ENCODE measurements at places on chromosomes 12 and 14.

DNA sequence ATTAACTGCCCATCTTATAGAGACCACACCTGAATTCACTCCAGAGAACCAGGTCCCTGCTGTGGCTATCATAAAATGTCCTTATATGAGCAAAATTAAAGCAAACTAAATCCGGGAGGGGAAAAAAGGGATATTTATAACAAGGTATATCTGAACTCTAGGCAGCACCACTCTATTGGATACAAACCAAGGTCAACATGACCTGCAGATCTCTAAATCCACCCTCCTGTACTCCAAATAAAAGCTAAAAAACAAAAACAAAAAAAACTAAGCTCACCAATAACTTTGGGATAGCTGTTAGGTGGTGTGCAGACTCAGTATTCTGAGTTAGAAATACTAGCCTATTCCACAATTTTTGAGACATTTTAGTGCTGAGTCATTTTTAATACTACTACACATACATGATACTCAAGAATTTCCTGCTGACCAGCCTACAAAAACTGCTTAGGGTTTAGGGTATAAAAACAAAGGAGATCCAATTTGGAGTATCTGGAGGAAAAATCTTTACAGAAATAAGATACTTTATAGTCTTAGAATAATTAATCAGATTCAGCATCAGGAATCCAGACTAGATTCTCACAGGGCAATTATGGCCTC, 46.6 kb upstream of the LTBP2 start:
- DNase-seq = no peak

DNA sequence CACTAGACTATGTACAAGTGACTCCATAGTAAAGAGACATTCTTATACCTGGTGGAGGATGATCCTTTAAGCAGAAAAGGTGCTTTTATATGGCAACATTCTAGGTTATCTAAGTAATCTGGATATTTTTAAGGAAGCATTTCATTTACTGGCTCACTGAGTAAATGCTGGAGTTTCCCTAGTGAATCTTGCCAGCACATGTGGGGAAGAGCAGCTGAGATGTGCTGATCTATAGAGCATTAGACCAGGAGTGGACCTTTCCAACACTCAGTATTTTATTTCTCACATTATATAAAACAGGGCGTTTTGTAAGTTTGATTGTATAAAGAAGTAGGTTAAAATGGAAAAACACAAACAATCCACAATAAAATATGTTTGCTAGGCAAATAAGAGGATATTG, 478.5 kb downstream of the ATP23 start:
- DNase-seq = no peak

DNA sequence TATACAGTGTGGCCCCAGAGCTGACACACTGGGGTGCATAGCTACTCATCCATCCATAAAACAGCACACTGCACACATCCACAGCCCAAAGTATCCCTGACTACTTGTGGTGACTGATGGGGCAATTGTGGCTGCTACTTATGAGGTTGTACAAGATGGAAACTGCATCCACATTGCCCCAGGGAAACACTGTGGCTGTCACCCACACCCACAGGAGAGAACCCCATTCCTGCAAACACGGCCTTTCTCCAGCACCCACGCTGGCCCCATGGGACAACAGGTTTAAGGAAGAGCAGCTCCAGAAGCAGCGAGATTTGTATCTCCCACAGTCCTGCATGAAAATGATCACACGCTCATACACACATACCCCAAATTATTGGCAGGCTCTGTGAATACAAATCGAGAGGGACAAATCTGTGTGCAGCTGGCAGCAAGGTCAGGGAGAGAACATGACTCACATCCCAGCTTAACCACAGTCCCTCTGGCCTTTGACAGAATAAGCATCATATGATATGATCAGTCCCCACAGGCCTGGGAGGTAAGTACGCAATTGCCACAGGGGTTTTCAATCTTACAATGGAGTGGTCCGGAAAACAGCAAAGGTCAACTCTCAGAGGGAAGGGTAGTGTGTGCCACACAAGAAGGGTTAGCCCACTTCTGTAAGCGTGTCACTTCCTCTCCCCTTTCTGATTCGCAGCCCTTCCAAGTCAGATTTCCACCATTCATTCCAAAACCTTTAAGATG, 61.9 kb downstream of the ESR2 start:
- no peak for DNase-seq

GRCh38 chr12:50147281-50147680, 19.9 kb downstream of the CERS5 start:
- no peak for DNase-seq

DNA sequence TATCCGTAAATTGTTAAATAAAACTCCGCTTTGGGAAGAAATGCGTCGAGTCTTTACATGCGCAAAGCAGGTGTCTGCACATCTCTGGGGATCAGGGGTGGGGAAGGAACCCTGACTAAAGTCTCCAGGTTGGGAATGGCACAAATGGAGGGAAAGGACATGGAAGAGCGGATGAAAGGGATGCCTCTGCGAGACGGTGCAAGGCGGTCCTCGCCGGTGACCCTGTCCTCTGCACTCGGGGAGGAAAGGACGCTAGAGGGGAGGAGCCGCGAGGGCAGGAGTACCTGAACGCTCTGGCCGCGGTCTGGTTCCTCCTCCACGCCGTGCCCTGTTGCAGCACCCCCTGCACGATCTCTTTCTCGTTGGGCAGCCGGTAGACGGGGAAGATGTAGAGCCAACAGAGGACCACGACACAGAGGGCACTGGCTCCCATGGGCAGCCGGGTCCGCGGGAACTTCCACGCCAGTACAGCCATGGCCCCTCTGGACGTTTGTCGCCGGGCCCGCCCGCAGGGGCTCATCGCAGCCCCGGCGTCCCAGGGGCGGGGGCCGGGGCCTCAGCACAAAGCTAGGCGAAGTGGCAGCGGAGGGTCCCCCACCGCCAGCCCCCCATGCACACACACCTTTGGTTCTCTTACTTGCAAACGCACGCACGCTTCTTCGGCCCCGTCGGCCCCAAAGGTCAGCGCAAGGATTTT, 646 bp downstream of the ST8SIA1 start:
- DNase-seq = no peak

GRCh38 chr12:85971800-85972199, 97.7 kb downstream of the NTS start:
- DNase-seq = no peak

DNA sequence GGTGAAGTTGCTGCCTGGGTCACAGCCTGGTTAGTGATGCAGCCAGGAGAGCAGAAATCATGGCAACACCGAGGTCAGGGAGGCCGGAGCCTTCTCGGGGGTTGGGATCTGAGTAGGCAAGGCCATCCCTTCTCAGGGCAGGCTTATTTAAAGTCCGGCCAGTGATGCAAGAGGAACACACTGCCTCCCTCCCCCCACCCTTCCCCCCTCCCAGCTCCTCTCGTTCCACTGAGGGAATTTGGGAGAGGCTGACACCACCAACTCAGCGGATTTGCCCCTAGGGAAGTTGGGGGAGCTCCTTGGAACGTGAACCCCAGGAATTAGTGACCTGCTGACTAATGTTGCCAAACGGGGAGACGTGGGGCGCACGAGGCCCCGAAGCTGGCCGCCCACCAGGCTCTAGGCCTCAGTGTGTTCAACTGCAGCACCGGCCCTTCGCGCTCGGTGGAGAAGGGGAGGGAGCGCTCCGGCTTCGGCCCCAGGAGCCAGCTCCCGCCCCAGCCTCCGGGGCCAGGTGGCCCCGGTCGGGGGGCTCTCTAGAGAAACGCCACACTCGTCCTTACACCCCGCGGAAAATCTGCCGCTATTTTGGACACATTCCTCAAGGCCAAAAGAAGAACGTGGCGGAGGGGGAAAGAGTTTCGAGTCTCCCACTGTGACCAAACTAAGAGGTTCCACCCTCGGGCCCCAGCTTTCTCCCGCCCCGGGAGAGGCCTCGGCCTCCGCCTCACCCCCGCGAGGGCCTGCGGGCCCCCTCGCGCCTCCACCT, 1.6 kb downstream of the CTDSP2 start:
- DNase-seq = no peak

DNA sequence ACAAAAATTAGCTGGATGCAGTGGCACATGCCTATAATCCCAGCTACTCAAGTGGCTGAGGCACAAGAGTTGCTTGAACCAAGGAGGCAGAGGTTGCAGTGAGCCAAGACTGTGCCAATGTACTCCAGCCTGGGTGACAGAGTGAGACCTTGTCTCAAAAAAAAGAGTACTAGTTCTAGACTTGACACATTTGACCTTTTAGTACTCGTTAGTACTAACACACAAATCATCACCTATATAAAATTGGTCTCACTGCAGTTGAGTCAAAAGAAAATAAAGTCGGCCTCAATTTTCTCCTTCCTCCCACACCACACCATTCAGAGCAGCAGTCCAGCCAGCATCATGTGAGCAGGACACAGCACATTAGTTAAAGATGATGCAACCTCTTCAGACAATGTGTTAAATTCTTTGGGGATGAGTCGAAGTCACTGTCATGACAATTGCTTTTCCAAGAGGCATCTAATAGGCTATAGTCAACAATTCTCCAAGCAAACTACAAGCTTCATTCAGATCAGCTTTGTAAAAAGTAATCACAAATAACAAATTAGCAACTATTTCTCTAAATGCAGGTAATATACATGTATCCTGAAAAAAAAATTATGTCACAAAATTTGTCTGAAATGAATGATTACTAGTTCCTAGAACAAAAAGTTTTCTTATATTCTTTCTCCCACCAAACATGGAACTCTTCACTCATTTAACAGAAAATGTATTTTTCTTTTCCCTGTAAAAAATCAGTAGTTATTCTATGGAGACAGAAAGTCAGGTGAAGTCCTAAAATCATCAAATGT, 55.6 kb downstream of the CLIP1 start:
- peak; percentile 90 for DNase-seq

GRCh38 chr14:93962701-93963601, 13.4 kb downstream of the ASB2 start:
- DNase-seq = no peak

GRCh38 chr12:98332642-98333041, 182.7 kb upstream of the TMPO start:
- DNase-seq = no peak

DNA sequence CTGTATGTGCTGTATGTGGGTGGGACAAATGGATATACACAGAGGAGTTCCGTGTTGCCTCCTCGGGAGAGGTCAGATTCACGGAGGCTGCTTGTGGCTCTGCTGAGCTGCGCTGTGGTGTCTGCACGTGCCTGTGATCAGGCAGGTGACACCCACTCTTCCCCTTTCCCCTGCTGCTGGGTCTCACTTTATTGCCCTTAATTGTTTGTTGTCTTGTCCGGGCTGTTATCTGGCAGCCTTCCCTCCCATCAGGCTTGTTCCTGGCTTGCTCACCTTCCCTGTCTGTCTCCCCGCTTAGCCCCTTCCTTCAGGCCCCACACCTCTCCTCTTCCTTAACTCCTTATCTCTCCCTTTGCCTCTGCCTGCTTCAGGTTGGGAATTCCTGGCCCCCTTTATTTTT, 13.5 kb downstream of the WNT5B start:
- no peak for DNase-seq

DNA sequence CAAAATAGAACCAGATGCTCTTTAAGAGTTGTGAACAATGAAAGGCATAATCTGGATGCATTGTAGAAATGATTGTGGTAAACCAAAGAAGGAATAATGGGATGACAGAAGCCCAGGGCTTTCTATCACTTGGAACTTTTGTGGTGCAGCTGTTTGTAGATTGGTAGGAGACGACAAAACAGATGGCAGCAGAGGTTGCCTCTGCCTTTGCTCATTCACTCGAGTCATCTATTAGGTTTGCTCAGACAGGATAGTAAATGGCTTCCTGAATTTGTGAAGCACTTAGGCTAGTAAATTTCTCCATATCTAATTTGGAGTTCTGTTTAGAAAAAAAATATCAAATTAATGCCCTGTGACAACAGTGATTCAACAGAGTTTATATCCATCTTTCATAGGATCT, 78.4 kb downstream of the FGD4 start:
- no peak for DNase-seq

- DNase-seq = no peak
These were observed 151.6 kb upstream of the SYT1 start for GRCh38 chr12:78712834-78713481.

DNA sequence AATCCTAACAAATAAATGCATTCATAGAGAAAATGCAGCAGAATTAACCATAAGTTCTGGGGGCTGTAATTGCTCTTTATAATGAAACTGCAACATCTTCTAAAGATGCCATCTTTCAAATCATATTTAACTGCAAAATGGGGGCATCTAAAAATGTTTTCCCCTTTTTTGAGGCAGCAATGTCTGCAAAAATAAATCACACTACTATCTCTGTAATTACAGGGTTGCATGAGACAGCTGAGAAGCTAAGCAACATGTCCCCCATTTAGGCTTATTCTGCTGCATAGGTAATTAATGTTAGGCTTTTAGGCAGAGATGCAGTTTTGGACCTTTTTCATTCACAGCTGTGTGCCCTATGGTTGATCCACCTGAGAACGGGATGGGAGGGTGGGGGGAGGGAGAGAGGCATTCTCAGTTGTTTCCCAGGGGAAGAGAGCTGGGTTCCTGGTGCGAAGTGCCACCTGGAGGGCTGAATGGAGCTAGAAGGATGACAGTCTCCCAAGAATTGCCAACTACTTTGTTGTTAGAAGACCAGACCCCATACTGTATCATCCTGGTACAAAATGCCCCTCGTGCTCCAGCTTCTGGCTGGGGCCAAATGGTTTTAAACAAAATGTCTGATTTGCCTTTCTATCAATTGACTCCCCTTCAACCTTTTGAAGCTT, 154.2 kb downstream of the APAF1 start:
- DNase-seq = no peak

DNA sequence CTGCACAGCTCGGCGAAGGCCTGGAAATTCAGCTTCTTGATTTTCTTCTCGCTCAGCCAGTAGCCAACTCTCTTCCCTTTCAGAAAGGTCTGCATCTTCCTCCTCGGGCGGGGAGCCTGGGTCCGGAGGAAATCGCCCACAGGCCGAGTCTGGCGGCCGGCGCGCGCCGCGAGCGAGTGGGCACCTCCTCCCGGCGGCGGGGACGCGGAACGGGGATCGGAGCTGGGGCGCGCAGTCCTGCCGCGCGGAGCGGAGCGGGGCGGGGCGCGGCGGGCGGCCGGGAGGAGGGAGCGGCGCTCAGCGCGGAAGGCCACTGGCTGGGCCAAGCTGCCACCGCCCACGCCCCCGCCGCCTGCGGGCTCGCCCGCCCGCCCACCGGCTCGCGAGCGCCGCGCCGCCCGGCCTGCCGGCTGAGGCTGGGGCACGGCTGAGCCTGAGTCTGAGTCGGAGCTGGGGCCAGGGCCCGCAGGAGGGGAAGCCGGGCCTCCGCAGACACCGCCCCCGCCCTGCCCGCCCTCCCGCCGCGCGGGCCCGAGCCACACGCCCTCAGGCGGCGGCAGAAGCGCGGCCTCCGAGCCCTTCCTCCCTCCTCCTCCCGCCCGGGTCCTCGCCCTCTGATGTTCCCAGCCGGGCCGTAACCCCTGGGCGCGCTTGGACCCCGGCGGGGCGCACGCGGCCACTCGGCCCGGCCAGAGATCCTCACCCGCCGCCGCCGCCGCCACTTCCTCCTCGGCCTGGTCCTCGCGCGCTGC, 480 bp downstream of the ITPK1 start:
- DNase-seq = peak; percentile 69

DNA sequence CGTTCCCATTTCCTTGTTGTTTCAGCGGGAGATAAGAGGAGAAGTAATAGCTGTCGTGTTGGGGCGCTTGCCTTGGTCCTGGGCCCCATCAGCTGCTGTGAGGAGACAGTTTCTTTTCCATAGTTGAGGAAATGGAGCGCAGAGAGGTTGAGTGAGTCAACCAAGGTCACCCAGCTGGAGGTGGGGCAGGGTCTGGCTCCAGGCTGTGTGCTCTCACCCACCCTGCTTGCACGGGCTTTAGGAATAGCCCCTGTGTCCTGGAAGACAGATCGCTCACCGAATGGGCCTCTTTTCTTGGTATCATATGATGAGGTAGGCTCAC, 165.7 kb upstream of the RTL1 start:
- DNase-seq = no peak

GRCh38 chr12:58487255-58487654, 433.0 kb downstream of the LRIG3 start:
- no peak for DNase-seq
